ENCODE measurements at places on chromosomes 1 and 21. TPM values are rescaled to one million over a fixed set of nuclear protein-coding genes. Genes with fewer than 3 reads are reported as not detected.

Gene PARP1
- total RNA-seq, result 48.9 TPM

Gene ECE1
- total RNA-seq, result 80.7 TPM

Gene REN
- not detected for total RNA-seq

Gene TEX50
- not detected for total RNA-seq

Gene PPFIA4
- 14.0 TPM for total RNA-seq

All from tracheal epithelial cell (primary cell).